Tracheal epithelial cell (primary cell): ENCODE measurements at places on chromosomes 1 and 21. TPM values are rescaled to one million over a fixed set of nuclear protein-coding genes. Genes with fewer than 3 reads are reported as not detected.

DHCR24 gene
- total RNA-seq: 222 and 325 TPM in 2 replicates

RGS16 gene
- total RNA-seq: 0.72 and 3.0 TPM in 2 replicates

ARMH1 gene
- total RNA-seq: 1.1 TPM in 1 of 2 replicates, not detected in the other

FAM72A gene
- total RNA-seq: 0.43 and 1.4 TPM in 2 replicates

NR1I3 gene
- not detected in 2 replicates for total RNA-seq

SERPINC1 gene
- total RNA-seq: 0.24 TPM in 1 of 2 replicates, not detected in the other

WDR4 gene
- 17.1 and 20.7 TPM in 2 replicates for total RNA-seq

CIART gene
- total RNA-seq: 5.1 and 6.3 TPM in 2 replicates

PTPN22 gene
- 0.21 and 0.96 TPM in 2 replicates for total RNA-seq

C1orf87 gene
- total RNA-seq: not detected in 2 replicates

CD244 gene
- not detected in 2 replicates for total RNA-seq

LEFTY2 gene
- total RNA-seq: not detected in 2 replicates

S100A14 gene
- total RNA-seq: 685 and 1,926 TPM in 2 replicates

SSBP3 gene
- total RNA-seq: 2.4 and 2.6 TPM in 2 replicates

PTPRC gene
- not detected in 2 replicates for total RNA-seq

IVNS1ABP gene
- 63.5 and 79.0 TPM in 2 replicates for total RNA-seq

KIF26B gene
- total RNA-seq: 3.0 and 3.1 TPM in 2 replicates

FCAMR gene
- total RNA-seq: 0.24 TPM in 1 of 2 replicates, not detected in the other

CD1E gene
- not detected in 2 replicates for total RNA-seq

RSPO1 gene
- 0.24 TPM in 1 of 2 replicates, not detected in the other for total RNA-seq

SLC6A9 gene
- 11.9 and 14.7 TPM in 2 replicates for total RNA-seq

PRDM15 gene
- total RNA-seq: 5.3 and 5.8 TPM in 2 replicates

SLC16A4 gene
- total RNA-seq: 36.9 and 48.2 TPM in 2 replicates

LDLRAD1 gene
- under 0.01 and 0.64 TPM in 2 replicates for total RNA-seq

SELE gene
- total RNA-seq: 0.24 TPM in 1 of 2 replicates, not detected in the other

LCE1D gene
- not detected in 2 replicates for total RNA-seq

WDR64 gene
- total RNA-seq: not detected in 2 replicates

SIM2 gene
- total RNA-seq: 0.21 and 0.96 TPM in 2 replicates

WNT2B gene
- total RNA-seq: 0.43 and 1.7 TPM in 2 replicates

MRPL37 gene
- total RNA-seq: 48.0 and 57.5 TPM in 2 replicates

KCNK2 gene
- total RNA-seq: not detected in 2 replicates

NLRP3 gene
- 3.4 TPM in 1 of 2 replicates, not detected in the other for total RNA-seq

C1orf167 gene
- total RNA-seq: not detected in 2 replicates

VCAM1 gene
- 0.21 and 37.8 TPM in 2 replicates for total RNA-seq

ATP5PO gene
- total RNA-seq: 179 and 285 TPM in 2 replicates

MAP3K7CL gene
- 6.4 and 8.4 TPM in 2 replicates for total RNA-seq

CCDC185 gene
- total RNA-seq: not detected in 2 replicates

SPRR1B gene
- total RNA-seq: 14.7 and 15.3 TPM in 2 replicates

FMO4 gene
- 0.85 and 0.96 TPM in 2 replicates for total RNA-seq

CR2 gene
- 0.21 TPM in 1 of 2 replicates, not detected in the other for total RNA-seq

SLC35F3 gene
- total RNA-seq: 0.64 and 2.2 TPM in 2 replicates

ALG14 gene
- total RNA-seq: 0.64 and 1.2 TPM in 2 replicates

GNG12 gene
- 105 and 120 TPM in 2 replicates for total RNA-seq

RNU1-3 gene
- under 0.01 TPM in 2 replicates for total RNA-seq

L1TD1 gene
- under 0.01 and 1.9 TPM in 2 replicates for total RNA-seq

PLA2G2C gene
- not detected in 2 replicates for total RNA-seq

SDF4 gene
- total RNA-seq: 73.1 and 76.6 TPM in 2 replicates

SLFNL1 gene
- under 0.01 TPM in 1 of 2 replicates, not detected in the other for total RNA-seq

NR0B2 gene
- total RNA-seq: not detected in 2 replicates

CD164L2 gene
- total RNA-seq: 1.2 and 4.0 TPM in 2 replicates

DNAJC6 gene
- total RNA-seq: 1.3 and 3.9 TPM in 2 replicates

KCND3 gene
- under 0.01 and 0.21 TPM in 2 replicates for total RNA-seq

CD34 gene
- total RNA-seq: 0.21 and 0.24 TPM in 2 replicates

APCS gene
- not detected in 2 replicates for total RNA-seq

PEAR1 gene
- total RNA-seq: 1.4 and 1.5 TPM in 2 replicates

CRP gene
- not detected in 2 replicates for total RNA-seq
